Cardiac septum (tissue), 1 donor: ENCODE measurements at places on chromosomes 1 and 21. TPM values are rescaled to one million over a fixed set of nuclear protein-coding genes. Genes with fewer than 3 reads are reported as not detected.
A peak's percentile ranks its signal among the peaks of the same experiment; 100 is the strongest.

DNA sequence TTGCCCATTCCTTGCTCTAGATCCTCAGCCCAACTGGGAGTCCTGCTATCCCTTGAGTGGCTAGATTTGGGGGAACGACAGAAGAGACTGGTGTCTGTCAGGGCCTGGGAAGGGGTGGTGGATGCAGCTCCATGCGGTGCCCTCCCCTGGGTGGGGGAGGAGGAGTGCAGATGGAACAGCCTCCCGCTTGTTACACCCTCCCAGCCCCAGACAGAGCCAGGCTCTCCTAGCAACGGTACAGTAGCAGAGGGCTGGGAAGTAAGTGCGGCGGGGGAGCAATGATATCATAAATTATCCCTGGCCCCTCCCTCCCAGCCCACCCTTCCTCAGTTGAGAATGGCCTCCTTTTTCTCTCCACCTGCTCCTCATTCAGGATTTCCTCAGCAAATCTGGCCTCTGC lies 37.2 kb downstream of the RHBG start:
- no peak for DNase-seq

DNA sequence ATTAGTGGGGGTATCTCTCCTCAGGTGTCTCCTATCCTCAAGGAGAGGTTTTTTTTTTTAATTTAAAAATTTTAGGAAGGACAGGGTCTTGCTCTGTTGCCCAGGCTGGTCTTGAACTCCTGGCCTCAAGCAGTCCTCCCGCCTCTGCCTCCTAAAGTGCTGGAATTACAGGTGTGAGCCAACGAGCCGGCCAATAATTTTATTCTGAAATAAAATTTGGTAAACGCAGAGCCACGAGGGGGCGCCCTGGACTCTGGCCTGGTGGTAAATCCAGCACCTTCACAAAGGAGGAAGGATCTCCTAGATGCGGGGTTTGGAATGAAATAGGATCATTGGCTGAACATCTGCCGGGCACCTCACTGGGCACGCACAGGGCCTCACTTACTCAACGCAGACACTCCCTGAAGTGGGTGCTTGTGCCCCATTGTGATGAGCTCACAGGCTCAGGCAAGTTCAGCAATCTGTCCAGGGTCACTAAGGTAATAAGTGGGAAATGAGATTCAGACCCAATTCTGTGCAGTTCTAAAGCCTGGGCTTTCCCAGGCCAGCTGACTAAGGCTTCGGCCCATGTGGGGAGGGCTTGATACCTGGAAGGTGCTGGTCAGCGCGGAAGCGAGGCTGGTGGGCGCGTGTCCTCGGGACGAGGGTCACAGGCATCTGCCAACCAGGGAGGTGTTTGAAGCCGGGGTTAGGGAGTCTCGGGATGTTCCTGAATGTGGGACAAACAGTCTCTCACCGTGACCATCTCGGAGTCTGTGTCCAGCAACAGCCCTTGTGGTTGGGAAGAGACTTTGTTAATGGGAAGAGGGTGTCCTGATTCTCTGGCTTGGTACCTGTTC lies 32.7 kb upstream of the ETV3 start:
- no peak for DNase-seq

The COL9A2 gene
- 1.3 TPM for total RNA-seq

DNA sequence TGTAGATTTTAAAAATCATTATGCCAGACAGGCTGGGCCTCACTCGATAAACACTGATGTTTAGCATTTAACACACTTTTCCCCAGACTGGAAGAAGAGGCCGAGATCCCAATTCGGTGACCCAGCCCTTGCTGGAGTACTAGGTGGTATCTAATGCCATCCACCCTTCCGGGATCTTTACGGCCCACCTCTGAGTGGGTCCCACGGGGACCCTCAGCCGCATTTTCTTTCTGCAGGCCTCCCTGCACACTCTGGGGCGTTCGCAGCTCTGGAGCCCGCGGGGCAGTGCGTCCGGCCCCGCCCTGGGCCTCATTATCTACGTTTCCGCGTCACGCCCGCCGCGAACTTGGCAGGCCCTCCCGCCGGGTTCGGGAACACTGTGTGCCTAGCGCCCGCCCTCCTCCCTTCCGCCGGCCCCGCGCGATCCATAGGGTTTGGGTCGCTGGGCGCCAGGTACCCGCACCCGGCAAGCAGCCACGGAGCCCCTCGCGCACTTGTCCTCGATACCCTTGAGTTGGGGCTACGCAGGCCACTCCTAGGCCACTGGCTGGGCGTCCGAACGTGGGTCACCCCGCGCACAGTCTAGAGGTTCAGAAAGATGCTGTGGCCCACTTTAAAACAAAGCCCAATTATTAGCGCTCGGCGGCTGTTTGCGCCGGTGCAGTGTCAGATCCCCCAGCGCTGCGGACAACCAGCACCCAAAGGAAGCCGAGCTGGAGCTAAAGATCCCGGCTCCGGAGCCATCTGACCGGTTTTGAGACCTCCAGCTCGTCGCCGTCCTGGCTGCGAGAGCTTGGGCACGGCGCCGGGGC lies 950 bp upstream of the EVA1C start:
- DNase-seq, result peak; percentile 93
